ENCODE measurements at places on chromosomes 12 and 14.

GRCh38 chr12:60333461-60333860 lies 737.6 kb downstream of the SLC16A7 start:
- DNase-seq = no peak

GRCh38 chr12:76055393-76055792 lies 23.8 kb upstream of the PHLDA1 start:
- DNase-seq = no peak

DNA sequence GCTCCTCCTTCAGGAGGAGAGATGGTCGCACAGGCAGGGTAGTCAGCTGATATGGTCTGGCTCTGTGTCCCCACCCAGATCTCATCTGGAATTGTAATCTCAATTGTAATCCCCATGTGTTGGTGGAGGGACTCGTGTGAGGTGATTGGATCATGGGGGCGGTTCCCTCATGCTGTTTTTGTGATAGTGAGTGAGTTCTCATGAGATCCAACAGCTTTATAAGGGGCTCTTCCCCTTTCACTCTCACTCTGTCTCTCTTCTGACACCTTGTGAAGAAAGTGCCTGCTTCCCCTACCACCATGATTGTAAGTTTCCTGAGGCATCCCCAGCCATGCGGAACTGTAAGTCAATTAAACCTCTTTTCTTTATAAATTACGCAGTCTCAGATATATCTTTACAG lies 218.9 kb upstream of the TMTC1 start:
- DNase-seq = no peak

DNA sequence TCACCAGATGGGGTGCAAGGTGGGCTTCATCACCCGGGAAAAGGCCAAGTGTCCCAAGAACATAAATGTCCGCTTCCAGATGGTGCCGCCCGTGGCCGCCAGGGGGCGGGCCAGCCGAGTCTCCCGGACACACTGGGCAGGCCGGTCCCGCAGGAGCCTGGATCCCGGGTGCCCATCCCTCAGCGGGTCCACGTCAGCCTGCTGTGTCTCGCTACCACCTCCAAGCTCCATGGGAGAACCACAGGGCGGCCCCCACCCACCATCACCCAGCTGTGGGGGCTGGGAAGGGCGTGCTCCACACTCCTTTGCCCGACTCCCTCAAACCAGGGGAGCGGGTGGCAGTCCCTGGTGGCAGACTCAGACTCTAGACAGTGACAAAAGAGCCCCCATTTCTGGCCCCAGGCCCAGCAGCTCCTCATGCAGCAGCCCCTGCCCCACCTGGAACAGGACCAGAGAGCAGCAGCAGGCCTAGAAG lies 22.0 kb upstream of the NUDT14 start:
- DNase-seq = peak; percentile 88

- DNase-seq = no peak
Measured at GRCh38 chr14:92690171-92691011, 58.0 kb downstream of the LGMN start.

- no peak for DNase-seq
Measured at GRCh38 chr12:6266541-6266966, 43.9 kb upstream of the PLEKHG6 start.

- no peak for DNase-seq
Measured at GRCh38 chr14:23299211-23299957, 3.3 kb downstream of the PPP1R3E start.

DNA sequence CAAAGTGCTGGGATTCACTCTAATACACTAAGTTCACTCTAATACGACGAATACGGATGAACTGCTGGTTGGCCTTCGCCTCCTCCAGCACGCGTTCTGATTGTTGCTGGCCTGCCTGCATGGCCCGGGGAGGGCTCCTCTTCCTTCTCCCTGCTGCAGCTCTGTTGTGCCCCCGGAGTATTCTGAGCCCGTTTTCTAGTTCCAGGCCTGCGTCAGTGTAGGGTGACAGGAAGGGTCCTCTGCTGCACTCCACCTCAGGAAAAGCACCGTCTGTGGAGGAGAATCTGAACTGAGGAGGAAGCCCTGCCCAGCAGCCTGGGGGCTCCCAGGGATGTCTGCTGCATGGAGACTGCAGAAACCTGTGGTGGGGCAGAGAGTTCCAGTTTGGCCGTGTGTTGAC lies 44.4 kb downstream of the DDX51 start:
- peak; percentile 42 for DNase-seq

- DNase-seq = no peak
Measured at GRCh38 chr14:51087031-51087441, 7.9 kb downstream of the TRIM9 start.

DNA sequence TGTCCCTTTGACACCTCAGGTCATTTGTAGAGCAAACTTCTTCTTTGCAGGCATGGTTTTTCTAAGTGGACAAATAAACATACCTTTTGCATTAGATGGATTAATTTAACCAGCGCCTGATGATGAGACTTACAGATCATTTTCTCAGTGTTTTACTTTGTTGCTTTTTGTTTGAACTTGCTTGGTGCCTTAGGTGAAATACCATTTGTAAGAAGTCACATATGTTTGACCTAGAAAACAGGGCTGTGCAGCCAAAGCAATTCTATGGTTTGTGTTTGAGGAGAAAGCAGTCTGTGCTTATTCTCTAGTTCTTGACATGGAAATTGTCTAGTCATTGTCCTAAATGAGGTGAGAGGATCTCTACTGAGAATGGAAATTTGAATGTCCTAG lies 111.1 kb downstream of the DIP2B start:
- no peak for DNase-seq

- DNase-seq = peak; percentile 86
Measured at GRCh38 chr14:73771848-73772638, 57.9 kb upstream of the PNMA1 start.

- no peak for DNase-seq
Measured at GRCh38 chr12:126966498-126966897, 1300.5 kb upstream of the TMEM132C start.

DNA sequence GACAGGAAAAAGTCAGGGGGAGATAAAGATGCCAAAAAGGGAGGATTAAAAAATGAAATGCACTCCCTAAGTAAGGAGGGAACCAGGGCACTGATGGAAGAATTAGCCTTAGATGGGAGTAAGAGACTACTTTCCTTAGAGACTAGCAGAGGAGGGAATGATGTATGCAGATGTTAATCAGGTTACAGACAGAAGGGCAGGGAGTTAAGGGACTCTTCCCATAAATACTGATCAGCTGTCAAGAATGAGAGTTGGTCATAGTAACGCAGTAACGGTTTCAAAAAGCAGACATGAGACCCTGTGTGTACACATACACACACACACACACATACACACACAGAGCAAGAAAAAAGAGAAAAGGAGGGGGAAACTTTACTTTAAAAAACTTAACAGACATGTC lies 93.4 kb downstream of the PHLDA1 start:
- no peak for DNase-seq

DNA sequence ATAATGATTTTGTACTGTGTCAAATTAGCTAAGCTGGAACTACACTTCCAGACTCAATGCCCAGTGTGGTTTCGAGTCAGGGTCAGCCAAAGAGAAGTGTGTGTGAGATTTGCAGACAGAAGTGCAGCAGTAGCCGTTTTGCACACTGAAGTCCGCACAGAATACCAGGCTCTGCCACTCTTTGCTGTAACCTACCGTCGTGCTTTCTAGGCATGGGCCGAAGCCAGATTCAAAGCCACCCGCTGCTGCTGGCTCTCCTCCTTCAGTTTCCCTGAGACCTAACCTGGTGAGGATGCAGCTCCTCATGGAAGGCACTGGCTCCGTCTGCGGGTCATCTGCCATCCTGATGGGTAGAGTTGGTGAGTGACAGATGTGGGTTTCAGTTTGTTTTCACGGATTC lies 48.8 kb downstream of the LRTM2 start:
- DNase-seq = peak; percentile 20

DNA sequence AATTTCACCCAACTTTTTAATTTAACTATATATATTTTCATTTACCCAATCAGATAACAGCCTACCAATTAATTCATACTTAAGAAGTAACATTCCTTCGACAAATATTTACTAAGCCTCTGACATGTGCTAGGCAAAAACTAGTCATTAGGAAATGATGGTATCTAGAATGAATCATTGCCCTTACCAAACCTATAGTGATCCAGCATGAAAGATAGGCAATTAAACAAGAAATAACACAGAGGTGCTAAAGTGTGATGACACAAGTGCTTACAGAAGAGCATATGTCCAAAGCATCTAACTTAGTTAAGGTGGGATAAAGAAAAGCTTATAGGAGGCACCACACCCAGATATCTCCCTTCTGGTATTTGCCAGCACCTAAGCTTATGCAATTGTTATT lies 166.5 kb upstream of the RASSF8 start:
- no peak for DNase-seq

GRCh38 chr14:32650030-32650429 lies 288.6 kb upstream of the NPAS3 start:
- no peak for DNase-seq

DNA sequence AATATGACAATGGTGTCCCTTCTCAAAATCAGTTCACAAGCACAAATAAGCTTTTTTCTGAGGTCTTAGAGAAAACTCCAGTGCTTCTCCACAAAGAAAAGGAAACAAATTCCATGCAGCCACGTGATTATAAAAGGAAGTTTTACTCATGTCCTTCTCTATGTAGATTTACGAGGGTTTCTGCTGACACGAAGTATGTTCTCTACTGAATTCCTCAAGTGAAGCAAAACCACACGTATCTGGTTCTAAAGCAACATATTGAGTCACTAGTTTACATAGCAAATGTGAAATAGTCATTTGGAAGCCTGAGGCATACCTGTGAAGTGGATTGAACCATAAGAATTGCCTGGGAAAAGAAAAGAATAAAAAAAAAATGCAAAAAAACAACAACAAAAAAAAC lies 31.9 kb downstream of the BMP4 start:
- DNase-seq = no peak

GRCh38 chr12:122031342-122032216 lies 9.9 kb downstream of the BCL7A start:
- DNase-seq = peak; percentile 88

GRCh38 chr12:22231836-22232235 lies 102.7 kb downstream of the ST8SIA1 start:
- no peak for DNase-seq

GRCh38 chr14:60648249-60648933 lies 886 bp downstream of the SIX1 start:
- DNase-seq = no peak

GRCh38 chr12:104669089-104669721 lies 212.5 kb downstream of the CHST11 start:
- DNase-seq = no peak

DNA sequence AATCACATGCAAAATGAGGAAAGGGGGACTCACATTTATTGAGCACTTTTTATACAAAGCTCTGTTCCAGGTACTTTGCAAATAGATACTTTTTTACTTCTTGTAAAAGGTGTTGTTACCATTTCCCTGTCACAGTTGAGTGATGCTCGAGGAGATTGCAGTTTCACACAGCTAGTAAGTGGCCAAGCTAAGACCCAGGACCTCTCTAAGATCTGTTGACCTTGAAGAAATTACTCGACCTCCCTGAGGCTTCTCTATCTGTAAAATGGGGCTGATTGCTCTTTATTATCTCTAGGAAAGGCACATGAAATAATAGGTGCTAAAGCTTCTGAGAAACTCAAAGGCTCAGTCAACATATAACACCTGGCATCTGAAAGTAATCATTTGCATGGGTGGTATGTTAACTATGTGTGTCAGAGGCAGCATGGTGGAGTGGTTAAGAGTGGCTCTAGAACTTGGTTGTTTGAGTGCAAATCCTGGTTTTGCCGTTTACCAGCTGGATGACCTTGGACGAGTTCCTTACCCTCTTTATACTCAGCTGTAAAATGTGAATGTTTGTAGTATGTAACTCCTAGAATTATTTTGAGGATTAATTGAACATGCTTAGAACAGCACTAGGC lies 41.5 kb downstream of the IFT81 start:
- no peak for DNase-seq

DNA sequence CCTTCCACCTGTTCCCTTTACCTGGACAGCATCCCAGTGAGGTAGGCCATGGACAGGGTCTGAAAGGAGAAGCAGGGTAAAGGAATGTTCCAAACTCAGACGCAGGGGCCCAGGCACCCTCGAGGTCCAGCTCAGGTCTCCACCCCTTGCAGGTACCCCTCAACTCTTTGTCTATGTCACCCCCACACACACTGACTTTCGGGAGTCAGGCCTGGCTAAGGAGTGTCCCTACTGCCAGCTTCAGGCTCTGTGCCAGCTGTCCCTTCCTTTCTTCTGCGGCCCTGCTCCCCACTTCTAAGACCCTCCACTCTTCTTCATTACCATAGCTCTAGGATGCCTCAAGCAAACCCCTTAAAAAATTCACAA lies 13.6 kb downstream of the FAIM2 start:
- DNase-seq = no peak

- no peak for DNase-seq
Measured at GRCh38 chr14:37620856-37621255, 25.4 kb downstream of the TTC6 start.

DNA sequence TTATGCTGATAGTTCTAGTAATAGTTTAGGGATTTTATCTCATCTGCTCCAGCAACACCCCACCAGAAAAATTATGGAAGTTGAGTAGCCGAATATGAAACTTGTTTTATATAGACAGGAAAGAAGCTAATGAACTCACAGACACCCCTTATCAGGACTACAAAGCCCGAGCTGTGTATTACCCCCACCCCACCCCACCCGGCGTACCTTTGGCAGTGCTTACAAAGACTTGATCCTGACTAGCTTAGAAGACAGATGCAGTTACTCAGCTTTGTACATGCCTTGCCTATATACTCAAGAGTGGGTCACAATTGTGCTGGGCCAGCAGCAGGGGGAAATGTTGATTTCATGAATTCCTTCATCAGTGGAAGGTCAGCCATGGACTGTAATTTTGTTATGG lies 22.4 kb downstream of the PROX2 start:
- DNase-seq = no peak

GRCh38 chr14:54453252-54453651 lies 12.1 kb upstream of the CNIH1 start:
- DNase-seq = no peak

GRCh38 chr12:83850531-83850930 lies 1062.1 kb downstream of the SLC6A15 start:
- DNase-seq = no peak

GRCh38 chr12:33432992-33433391 lies 6.6 kb downstream of the SYT10 start:
- DNase-seq = no peak

DNA sequence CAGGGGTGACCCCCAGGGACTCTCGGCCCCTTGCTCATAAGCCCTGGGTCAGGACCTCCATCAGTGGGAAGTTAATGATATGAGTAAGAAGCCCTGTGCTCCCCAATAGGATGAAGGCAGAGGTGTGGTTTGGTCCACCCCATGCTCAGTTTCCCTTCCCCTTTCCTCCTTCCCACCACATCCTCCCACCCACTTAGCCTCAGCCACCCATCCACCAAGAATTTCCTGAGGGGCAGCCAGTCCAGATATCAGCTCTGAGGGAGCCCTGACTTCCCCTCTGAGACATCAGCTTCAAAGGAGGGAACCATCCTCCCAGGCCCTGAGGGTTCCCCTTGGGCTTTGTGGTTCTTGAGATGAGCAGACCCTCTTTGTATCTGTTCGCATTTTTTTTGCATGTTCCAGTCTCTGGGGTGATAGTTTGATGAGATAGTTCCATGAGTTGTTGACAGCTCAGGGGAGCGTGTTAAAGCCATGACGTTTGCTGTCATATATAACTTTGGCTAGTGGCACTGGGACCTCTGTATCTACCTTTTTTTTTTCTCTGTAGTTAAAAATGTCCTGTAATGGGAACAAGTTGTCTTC lies 71.2 kb downstream of the LGMN start:
- DNase-seq = peak; percentile 84
